Activated CD8-positive, alpha-beta memory T cell treated with anti-CD3 and anti-CD28 coated beads, Interleukin-2, amount 10 ng/mL, durations not matched to agents 7 days and 5 days (primary cell): ENCODE measurements at places on chromosomes 1 and 21.

DNA sequence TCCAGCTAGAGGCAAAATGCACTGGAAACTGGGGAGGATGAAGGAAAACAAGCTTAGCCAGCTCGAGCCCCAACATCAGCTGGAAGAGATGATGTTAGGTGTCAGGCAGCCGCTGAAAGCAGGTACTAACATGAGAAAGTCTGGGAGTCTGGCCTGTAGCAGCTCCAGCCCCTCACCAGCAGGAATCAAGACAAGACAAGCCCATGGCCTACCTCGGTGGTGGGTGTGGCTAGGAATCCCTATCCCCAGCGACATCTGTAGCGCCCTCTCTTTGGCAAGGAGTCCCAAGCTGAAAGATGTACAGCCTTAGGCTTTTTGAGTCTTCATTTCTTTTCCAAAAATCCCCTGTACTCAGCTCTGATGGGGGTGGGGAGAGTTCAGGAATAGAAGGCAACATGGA lies 2.6 kb downstream of the DLGAP3 start:
- peak; percentile 26 for DNase-seq

DNA sequence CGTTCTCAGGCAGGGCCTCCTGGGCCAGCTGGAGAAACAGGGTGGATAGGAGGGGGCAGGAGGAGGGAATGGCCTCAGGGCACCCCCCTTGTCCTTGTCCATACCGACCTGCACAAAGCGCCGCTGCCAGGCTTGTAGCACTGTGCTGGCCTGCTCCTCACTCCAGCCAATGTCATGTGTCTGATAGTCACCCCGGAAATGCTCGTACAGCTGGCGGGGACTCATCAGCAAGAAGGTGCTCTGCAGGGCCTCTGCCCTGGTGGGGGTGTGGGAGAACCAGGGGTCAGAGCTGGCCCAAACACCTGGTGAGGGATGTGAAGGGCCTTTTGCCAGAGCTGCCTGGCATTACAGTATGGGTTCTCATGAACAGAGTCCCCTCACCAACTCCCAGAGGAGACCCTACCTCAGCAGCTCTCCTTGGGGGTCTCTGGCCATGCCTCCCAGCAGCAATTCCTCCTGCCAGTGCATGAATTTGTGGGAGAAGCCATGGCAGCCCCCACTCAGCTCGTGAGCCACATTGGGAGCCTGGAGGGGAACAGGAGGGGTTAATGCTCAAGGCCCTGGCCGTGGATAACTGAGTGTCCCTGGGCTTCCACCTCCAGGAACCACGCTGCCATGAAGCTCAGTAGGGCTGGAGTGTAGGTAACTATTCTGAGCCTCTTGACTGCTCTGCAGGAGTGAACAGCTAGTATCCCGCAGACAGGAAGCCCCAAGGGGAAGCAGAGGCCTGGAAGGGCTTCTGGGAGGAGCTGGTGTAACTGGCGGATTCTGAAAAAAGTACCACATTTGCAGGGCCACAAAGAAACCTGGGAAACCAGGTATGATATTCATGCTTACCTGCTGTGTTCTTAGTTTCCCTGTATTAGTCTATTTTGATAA lies 13.3 kb downstream of the PTCH2 start:
- no peak for DNase-seq

DNA sequence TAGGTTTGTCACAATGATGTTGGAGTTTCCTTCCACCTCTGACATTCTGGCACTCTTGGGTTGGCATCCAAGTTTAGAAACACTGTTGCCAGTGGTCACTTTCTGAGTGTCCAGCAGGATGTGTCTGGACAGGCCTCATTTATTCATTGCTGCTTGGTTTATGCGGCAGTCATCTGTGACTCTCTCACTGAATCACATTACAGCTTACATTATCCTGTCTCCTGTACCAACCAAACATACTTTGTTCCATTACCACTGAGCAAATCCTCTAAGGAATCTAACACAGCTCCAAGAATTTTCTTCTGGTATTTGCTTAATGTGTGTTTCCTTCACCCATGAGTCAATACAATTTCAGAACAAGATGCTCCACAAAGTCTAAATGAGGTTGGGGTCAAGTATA lies 19.9 kb downstream of the SGIP1 start:
- DNase-seq = no peak

DNA sequence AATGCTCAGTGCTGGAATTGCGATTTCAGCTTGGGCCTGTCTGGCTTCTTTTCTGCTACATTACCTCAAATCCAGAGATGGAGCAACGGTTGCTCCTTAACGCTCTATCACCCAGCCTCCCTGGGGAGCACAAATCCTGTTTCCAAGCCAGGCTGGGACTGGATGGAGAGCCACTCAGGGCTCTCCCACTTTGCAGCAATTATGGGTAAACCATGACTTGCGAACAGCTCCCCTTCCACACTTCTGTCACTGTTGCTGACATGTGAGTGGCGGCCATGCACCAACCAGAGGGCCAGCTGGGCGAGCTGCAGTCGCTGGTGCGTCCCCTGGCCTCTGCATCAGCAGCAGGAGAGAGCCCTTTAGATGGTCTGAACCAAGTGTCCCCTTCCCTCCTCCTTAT lies 65.1 kb upstream of the RAB4A start:
- no peak for DNase-seq

GRCh38 chr1:61536174-61537108 lies 188.5 kb downstream of the TM2D1 start:
- DNase-seq = no peak

- DNase-seq = no peak
Observed at GRCh38 chr1:74363220-74363619, 128.0 kb downstream of the TNNI3K start.

GRCh38 chr1:65266476-65266875 lies 42.9 kb upstream of the DNAJC6 start:
- no peak for DNase-seq

GRCh38 chr1:61083013-61083806 lies 849 bp downstream of the NFIA start:
- no peak for DNase-seq

DNA sequence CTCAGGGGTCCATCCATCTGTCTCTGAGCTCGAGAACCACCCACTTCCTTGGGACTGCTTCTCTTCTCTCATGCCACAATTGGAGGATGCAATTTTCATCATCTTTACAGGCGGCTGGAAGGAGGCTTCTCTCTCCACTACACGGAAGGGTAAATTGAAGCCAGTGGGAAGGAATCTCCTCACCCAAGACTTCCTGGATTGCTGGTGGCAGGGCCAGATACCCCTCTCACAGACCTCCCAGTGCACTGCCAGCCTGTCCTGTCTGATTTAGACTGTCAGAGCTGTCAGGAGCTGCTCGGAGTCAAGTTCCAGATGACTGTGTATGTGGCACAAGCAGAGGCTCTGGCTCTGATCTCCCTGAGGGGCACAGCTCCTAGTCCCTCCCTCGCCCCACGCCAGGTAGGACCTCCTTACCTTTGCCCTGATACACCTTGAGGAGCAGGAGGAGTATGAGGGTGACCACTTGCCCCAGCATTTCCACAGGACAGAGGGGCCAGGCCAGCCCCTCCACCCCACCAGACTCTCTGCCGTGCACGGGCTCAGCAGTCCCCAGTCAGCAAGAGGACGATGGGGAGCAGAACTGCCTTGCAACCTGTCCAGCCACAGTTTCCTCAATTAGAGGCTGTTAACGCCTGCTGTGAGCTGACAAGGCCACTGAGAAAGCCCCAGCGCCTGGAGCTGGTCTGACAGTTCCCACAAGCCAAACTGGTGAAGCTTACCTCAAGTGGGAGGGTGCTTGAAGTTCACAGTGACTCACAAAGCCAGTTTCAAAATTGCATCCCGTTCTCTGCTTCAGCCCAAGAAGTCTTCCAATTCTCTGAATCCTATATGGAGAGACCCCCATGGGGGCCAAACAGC lies at the start of gene CD244:
Gene CD244, minus strand, starts transcription at position 685 of the 858 bp plus-strand sequence. Its CDS starts 210 bp downstream, at position 475.
- DNase-seq = peak; percentile 95

DNA sequence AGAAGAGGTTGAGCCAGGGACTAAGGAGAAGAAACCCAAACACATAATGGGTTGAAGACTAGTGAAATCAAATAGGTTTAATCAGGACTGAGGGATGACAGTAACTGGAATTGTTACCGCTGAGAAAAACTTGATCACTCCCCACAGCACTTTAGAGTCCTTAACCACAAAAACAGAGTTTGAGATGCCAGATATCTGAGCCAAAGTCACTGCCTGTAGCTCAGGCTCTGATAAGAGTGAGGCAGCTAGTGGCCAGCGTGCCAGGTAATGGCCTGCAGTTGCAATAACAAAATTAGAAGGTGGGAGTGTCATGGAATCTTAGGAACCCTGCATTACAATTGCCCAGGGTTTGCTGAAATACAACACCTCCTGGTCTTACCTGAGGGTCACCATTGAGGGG lies 48.0 kb downstream of the PRKAB2 start:
- DNase-seq = no peak

DNA sequence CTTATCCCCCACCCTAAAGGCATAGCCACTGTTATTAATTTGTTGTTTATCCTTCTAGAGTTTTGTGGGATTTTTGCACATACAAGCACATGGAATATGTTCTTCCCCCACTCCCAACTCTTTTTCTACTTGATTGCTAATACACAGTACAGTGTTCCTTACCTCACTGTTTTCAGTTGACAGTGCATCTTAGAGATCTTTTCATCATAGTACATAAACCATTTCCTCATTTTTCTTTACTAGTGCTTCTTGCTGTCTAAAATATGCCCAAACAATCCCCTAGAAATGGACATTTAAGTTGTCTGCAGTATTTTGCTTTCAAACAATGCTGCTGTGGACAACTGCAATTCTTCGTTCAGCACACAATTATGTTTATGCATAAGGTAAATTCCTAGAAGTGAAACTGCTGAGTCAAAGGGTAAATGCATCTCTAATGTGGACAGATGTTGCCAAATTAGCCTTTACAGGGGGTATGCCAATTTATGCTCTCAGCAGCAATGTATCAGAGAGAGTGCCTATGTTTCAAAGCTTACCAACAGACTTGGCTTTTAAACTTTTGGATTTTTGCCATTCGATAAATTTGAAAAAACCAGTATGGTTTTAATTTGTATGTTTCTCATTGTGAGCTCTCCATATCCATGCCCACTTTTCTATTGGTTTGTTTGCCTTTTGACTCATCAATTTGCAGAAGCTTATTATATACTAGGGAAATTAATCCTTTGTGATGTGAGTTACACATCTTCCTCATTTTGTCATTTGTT lies 132.6 kb downstream of the MRPS6 start:
- no peak for DNase-seq

GRCh38 chr1:43976890-43977289 lies 2.1 kb upstream of the B4GALT2 start:
- DNase-seq = no peak

- no peak for DNase-seq
Observed at GRCh38 chr1:244231572-244232315, 180.7 kb downstream of the ZBTB18 start.

DNA sequence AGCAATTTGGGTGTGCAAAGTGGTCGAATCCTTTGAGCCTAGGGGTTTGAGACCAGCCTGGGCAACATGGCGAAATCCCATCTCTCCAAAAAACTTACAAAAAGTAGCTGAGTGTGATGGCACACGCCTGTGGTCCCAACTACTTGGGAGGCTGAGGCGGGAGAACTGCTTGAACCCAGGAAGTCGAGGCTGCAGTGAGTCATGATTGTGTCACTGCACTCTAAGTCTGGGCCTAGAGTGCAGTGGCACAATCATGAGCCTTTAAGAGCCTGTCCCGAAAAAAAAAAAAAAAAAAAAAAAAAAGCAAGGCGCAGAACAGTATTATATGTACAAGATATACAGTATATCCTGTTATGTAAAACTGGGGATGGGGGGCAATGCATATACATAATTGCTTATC lies 25.1 kb upstream of the HTR1D start:
- DNase-seq = no peak

DNA sequence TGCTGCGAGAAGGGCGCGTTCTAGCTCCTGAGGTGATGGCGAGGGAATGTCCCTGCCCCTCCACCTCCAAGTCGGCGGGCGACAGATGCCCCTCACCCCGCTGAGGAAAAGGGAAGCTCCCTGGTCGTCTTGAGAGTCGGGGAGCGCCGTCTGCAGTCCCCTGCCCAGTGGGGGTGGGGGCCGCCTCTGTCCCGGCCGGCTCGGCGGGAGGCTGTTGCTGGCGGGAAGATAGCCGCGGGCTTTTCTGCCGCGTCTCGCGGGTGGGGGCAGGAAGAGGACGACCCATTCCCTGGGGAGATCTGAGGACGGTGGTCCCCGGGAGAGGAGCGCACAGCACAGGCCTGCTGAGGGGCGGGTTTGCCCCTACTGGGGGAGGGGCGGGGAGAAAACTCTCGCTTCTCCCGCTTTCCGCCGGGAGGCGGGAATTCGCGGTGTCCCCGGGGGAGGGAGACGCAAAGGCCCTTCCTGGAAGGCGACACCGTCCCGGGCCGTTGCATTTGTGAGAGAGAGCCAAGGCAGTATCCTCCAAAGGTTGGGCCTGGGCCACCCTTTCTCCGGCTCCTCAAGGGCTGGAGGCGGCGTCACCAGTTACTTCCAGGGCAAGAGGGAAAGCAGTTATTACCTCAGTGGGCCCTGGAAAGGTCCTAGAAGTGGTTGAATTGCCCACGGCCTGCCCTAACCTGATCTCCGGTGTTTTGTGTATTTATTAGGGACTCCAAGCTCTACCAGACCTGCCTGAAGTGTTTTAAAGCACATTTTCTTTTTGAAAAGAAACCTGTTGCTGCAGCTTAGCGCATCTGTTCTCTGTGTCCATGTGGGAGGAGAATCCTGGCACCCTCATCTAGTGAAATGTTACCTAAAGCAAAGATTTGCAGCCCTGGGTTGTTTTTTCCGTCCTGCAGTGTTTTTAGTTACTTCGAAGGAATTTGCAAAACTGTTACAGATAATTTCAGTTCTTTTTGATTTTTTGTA lies 648 bp downstream of the S100PBP start:
- DNase-seq = peak; percentile 68

GRCh38 chr1:158924677-158925076 lies 6.7 kb upstream of the PYHIN1 start:
- DNase-seq = no peak

DNA sequence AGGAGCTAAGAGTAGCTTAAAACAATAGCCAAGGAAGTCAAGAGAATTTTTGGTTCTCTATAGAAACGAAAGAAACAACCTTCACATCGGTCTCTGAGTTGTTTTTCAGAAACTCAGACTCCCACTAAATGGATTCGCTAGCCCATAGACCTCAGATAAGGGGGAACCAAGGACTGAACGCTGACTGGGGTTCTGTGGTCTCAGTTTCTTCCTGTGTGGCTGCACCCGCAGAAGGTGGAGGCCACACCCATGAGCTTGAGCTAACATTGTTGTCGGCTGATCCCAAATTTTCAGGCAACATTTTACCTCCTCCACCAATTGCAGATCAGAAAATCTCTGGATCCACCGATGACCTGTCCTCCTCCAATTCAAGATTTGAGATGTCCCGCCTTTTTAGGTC lies 456.1 kb downstream of the AJAP1 start:
- peak; percentile 50 for DNase-seq
